EH (cell line): ENCODE measurements at places on chromosomes 5 and 9.
A peak's percentile ranks its signal among the peaks of the same experiment; 100 is the strongest.

DNA sequence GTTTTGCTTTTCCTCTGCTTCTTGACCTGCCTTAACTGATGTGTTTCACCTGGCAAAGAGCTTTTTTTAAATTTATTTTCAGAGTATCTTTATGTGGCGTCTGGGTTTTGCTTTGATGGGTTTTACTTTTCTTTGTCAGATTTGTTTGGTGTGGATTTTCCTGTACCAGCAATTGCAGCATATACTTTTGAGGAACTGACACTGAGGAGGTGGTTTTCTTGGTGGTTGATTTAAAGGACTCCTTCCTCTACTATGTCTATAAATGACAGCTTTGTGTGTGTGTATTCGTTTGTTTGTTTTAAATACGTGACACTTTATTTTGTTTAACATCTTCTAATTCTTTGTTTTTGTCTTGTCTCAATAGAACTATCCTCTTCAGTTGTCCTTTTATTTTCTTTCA lies 1071.9 kb upstream of the ARRDC3 start:
- DNase-seq = no peak

DNA sequence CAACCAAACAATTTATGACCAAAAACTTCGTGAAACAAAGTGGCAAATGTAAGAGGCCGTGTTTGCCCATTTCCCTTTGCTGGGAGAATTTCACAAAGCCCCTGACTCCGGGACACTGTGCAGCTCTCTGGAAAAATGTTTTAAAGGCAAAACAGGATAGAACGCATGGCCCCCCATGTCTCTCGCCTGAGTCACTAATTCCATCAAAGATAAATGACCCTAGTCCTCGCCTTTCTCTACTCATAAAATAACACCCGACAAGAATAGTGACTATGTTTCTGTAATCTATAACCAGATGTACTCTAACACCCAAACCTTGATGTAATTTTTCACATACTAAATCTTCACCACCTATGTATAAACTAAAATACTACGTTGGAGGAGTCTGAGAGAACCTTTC lies 55.7 kb upstream of the SAP30L start:
- peak; percentile 65 for DNase-seq

DNA sequence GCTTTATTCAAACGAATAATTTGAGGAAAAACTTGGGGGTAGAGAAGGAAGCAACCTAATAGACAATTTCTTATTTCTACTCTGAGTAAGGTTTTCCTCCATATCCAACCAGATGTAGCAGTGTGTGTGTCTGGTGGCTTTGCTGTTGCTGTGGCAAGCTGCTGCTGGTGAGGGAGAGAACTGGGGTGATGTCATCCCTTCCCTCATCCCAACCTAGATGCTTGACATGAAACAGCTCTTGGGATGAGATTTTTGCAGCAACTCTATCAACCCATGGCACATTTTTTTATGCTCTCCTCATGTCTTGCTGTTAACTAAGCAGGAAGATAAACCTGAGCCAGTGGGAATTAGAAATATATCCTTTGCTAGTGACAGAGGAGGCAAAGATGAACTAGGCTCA lies 135.8 kb downstream of the PCSK1 start:
- DNase-seq = peak; percentile 90

DNA sequence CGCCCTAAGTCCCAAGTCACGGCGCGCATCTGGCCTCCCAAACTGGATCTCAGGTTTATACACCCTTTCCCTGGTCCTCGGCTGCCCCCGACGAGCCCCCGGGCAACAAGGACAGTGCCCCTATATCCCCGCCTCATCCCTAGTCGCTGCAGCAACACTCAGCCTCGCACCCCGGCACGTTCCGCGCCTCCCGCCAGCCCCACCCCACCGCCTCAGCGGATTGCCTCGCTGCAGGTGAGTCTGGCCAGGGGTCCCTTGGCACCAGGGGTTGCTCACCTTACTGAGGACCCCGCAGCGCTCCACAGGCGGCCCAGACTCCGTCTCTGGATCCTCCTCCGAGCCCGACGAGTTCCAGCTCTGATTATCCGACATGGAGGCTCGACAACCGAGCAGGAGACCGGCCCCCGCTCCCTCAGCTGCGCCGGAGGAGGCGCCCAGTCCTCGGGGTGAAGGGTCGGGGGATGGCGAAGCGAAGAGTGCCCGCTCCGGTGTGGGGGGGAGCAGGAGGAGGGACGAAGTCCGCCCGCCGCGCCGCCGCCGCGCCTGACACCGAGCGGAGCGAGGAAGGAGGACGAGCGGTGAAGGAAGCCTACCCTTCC lies 494 bp downstream of the CERT1 start:
- no peak for DNase-seq

- no peak for DNase-seq
Observed at GRCh38 chr5:1429496-1429895, 15.7 kb downstream of the SLC6A3 start.

DNA sequence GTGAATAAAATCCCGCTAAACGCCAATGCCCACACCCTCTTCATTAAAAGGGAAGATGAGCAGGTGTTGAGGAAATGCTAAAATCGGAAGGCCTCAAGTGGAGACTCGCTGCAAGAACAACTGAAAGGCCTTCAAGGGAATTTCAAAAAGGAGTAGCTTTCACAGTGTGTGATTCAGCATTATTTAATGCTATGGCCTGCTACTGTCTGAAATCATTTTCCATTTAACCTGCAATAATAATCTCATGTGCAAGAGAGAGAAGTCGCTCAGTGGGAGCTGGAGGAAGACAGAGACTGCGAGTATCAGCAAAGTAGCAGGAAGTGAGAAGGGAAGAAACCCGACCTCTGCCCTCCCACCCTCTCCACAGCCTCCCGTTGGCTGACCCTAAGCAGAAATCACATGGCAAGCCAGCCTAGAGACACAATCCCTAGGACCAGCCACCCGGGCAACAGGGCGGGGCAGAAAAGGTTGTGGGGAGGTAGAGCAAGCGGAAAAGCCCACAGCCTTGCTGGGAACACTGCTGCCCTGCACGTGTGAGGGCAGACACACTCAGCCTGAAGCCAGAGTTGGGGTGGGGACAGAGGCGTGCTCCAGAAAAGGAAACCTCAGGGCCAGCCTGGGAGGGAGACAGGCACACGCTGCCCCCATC lies 39.9 kb upstream of the CTSL start:
- no peak for DNase-seq

DNA sequence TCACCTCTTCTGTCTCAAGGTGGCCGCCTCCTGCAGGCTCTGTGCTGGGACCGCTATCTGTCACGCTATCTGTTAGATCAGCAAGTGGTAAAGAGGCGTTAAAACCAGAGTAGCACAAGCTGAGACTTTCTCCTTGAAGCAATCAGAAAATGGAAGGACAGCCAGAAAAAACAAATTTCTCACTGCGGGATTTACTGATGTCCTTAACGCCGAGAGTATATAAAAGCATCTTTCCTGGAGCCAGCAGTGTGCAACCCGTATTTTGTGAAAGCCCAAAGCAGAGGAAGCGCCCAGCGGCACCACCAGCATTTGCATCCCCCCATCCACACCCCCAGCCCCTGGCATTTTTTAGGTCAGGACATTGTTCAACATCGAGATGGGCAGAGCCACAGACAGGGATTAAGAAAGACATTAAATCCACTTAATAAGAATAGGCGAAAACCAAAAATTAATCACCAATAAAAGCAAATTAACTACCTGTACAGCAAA lies 48.6 kb downstream of the DUSP1 start:
- DNase-seq = peak; percentile 23

- DNase-seq = peak; percentile 81
Observed at GRCh38 chr5:175842951-175843793, 28.2 kb upstream of the CPLX2 start.

DNA sequence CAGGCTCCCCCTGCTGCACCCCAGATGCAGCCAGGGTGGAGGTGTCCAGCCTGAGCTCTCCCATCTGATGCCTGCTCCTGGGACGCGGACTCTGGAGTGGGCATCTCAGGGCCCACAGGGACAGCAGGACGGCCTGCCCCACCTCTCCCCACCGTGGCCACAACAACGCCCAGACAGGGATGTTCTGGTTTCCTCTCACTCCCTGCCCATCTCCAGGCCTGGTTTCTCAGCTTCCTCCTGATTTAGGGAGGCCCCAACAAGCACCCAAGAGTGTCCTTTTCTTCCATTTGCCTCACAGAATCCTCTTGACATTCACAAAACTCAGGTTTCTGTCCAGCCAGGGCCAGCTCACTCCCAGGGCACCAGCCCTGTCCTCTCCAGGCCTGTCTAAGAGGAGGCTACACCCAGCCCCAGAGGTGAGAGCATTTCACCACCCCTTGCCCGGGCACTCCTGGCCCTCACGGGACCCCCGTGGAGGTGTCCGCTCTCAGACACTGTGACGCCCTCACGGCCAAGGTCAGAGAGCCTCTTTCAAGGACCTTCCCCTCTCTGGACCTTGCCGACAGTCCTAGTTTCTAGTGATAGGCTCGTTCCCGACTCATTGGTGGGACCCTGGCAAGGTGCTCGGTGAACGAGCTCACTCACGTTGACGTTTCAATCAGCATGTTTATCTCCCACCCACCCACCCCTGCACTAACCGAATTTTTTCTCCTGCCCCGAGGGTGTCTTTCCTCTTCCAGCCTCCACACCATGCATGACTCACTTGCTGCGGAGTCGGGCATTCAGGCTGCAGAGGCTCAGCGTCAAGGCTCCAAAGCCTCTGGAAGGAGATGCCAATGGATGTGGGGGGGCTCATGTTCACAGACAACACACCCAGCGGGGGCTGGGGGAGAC lies 62.0 kb upstream of the UNC5A start:
- no peak for DNase-seq

DNA sequence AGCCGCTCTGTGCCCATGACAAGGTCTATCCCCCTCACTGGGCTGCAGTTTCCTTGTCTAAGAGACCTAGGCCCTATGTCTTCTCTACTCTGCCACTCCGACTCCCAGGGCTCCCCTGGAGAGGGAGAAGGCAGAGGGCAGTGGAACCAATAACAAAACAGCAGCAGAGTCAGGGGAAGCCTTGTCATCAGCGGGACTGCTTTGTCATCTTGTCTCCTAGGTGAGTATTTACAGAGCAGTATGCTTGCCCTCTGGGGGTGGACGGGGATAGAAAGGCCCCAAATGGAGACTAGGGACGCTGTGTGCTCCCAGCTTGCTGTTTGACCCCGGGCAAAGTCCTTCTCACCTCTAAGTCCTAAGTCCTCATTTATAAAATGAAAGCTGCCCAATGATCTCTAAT lies 318.5 kb downstream of the CDK5RAP2 start:
- DNase-seq = no peak

- no peak for DNase-seq
Observed at GRCh38 chr9:127175319-127175715, 52.9 kb upstream of the ANGPTL2 start.

- DNase-seq = peak; percentile 70
Observed at GRCh38 chr9:121274851-121275250, 6.9 kb downstream of the GSN start.

DNA sequence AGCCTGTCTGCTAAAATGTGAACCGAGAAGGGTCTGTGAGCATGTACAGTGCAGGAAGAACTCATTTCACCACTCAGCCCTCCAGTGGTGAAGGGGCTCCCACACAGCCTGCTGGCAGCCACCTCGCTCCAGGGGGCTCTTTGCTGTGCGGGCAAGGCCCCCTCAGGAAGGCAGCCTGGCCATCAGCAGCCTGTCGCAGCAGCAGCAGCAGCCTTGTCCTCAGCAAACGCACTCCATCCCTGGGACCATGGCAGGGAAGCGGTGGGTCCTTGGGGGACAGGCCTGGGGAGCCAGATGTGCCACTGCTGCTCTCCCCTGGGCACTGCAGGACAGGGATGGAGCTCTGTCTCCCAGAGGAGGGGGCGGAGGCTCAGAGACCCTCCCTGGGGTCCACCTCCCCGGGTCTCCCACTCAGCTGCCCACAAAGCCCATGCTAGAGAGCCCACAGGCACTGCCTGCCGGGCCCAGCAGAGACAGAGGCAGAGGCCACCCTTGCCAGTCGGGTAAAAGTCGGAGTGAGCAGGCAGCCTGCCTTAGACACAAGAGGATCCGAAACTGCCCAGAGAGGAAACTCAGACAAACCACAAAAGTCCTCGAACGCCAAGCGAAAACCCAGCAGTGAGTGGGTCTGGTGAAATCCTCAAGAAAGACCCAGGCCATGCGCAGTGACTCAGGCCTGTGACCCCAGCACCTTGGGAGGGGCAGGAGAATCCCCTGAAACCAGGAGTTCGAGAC lies 8.0 kb downstream of the BRD3 start:
- DNase-seq = no peak

DNA sequence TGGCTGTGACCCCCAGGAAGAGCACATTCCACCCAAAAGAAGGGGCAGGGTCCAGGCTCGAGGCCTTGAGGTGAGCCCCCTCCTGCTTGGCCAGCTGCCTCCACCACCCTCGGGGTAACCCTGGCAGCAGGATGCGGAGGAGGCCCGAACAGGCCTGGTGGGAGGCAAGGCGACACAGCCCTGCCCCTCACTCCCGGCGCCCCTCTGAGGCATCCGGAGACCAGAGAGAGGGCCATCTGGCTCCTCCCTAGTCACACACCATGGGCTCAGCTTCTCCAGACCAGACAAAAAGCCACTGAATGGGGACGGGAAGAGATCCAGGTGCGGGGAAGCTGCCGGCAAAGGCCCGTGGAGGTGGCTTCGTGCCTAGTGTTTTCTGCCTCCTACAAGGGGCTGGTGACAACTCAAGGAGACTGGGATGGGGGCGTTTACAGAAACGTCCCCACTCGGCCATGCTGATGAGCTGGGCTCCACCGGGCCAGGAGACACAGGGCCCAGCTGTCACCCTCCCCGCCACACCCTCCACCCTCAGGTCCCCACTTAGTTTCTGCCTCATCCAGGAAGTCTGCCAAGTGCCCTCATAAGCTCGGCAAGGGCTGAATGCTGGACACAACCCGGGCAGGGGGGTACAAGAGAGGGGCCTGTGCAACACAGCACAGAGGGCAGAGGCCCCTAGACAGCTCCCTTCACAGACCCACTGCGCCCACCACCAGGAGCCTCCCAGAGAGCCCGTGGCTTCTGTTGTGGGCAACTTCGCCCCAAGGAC lies 41.9 kb downstream of the NACC2 start:
- DNase-seq = peak; percentile 29

DNA sequence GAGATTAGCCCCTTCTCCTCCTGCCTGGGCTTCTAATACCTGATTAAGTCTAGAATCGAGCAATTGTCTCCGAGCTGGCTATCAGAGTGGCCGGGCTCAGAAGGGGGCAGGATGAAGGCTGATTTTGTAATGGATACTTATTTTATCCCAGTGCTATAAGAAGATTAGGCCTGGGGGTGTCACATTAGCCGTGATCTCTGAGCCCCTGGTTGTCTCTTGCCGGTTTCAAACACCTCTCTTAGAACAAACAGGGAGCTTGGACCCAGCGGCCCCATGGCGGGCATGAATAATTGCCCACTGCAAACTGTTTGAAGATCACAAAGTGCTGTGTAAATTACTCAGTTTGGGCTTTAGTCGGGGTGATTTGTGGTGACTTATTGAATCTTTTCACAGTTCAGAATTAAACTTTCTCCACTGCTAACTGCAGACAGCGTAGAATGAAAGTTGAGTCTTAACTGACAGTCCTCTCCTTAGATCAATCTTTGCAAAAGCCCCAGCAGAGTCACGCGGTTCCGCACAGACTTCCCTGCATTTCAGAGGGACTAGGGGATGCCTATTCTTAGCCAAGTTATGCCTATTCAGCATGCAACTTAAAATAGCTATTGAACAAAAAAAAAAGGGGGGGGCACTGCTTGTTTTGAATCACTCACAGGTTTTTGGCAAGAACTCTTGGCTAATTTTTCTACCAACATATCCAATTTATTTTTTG lies 200.6 kb upstream of the IRX1 start:
- no peak for DNase-seq

- DNase-seq = no peak
Observed at GRCh38 chr5:116044073-116044472, 11.8 kb downstream of the ARL14EPL start.

- DNase-seq = no peak
Observed at GRCh38 chr9:70607329-70607728, 192.9 kb upstream of the KLF9 start.
